Vagina (tissue), 2 donors: ENCODE measurements at places on chromosomes 4 and X. TPM values are rescaled to one million over a fixed set of nuclear protein-coding genes. Genes with fewer than 3 reads are reported as not detected.
A peak's percentile ranks its signal among the peaks of the same experiment; 100 is the strongest.

The SPATA18 gene
- total RNA-seq: 15.2 TPM

- no peak for DNase-seq
- H3K36me3 ChIP-seq: no peaks in the 10 kb centered on the region
- H3K27ac ChIP-seq: no peak overlapping the region
- H3K4me1 ChIP-seq: no peaks in the 10 kb centered on the region
- no peak overlapping the region for H3K4me3 ChIP-seq
- H3K27me3 ChIP-seq: no peaks in the 10 kb centered on the region
Observed at GRCh38 chr4:53752124-53752523, 160.8 kb upstream of the LNX1 start.

- H3K4me3 ChIP-seq: no peak overlapping the region
- no peaks in the 10 kb centered on the region for H3K36me3 ChIP-seq
- DNase-seq: no peak
Observed at GRCh38 chr4:70651864-70652506, 14.3 kb downstream of the JCHAIN start.

DNA sequence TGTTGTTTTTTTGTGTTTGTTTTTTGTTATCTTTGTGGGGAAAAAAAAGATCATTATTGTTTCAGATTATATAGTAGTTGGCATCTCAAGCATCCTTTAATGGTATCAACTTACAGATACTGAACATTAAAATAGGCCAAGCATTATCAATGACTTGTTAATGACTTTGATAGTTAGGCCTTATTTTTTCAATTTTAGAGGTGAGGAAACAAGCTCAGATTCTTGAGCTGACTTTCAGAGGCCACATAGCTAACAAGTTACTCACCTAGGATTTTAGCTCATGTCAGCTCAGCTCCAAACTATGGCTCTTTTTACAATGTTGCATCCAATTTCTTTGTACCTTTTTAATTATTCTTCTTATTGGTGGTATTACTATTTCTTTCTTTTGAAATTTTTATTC, 471 bp upstream of the PLAC8 start:
- H3K4me1 ChIP-seq: no peaks in the 10 kb centered on the region
- no peak overlapping the region for H3K27ac ChIP-seq
- no peaks in the 10 kb centered on the region for H3K27me3 ChIP-seq
- no peak overlapping the region for H3K4me3 ChIP-seq

The SULT1E1 gene
- total RNA-seq: 114 TPM

GRCh38 chrX:20116577-20117240, at the start of gene MAP7D2:
MAP7D2 (minus strand) TSS chrX:20116907; CDS start chrX:20116879, 28 bp downstream.
- H3K4me3 ChIP-seq: peak within 1 kb of the TSS; percentile 20
- DNase-seq: no peak
- H3K27ac ChIP-seq: no peak within 1 kb of the TSS

DNA sequence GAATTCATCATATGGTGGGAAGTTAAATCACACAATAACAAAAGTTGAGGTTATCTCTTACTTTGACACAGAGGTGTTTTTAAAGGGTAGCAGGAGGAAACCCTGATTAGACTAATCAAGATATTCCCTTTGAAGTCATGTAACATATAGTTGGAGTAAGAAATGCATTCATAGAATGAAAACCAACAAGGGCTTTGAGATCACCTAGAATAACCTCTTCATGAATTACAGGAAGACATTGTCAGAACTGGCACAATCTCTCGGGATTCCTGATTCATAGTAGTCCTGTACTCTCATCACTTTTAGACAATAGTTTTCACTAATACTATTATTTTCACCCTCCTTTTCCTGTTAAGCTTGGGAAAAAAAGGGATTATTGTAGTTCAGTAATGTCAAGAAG, 170.2 kb downstream of the PPP3CA start:
- H3K4me1 ChIP-seq: peaks cover 32% of the 10 kb centered on the region
- H3K4me3 ChIP-seq: no peak overlapping the region
- H3K27ac ChIP-seq: no peak overlapping the region
- no peak for DNase-seq
- no peaks in the 10 kb centered on the region for H3K36me3 ChIP-seq

The DBET gene
- not detected for total RNA-seq

The MAP7D2 gene
- 0.98 TPM for total RNA-seq

The NAP1L3 gene
- 3.2 TPM for total RNA-seq

DNA sequence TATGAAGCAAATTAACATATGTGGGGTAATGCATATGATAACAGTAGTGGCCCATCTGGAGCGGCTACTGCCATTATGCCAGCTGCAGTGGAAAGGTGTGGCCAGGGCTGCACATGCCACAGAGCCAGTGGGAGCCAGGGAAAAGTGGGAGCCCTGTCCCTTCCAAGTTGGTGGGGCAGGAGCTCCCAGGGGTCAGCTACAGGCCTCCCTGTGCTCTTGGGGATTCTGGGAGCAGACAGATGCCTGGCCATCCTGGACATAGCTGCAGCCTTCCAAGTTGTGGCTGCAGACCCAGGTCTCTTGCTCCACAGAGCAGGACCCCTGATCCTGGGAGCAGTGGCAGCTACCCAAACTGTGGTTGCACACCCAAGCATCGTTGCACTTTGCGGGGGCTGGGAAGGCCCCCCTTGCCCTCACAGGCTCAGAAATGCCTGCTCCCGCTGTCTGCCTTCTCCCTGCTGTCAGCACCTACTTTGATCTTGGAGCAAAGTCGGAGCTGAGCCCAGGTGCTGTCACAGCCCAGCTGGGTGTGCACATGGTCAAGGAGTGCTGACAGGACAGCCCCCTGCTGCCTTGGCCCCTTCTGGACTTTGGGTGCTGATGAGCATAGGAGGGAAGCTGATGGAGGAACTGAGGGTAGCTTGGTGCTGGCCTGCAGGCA, 67.8 kb downstream of the NAA11 start:
- no peaks in the 10 kb centered on the region for H3K36me3 ChIP-seq
- no peak for DNase-seq
- H3K27me3 ChIP-seq: no peaks in the 10 kb centered on the region
- no peak overlapping the region for H3K4me3 ChIP-seq
- H3K4me1 ChIP-seq: no peaks in the 10 kb centered on the region

DNA sequence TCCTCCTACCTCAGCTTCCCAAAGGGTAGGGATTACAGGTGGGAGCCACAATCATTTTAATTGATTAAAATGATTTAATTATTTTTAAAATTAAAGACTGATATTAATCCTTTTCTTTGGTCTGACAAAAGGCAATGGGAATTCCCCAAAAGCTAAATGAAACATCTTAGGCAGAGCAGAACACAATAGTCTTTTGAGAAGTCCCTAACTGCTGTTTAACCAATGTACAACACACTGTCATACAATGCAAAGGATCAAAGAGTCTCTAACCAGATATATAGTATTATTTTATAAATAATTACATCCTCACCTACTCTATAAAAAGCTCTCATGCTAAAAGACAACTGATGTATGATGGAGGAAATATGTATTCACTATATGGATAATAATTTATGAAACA, 47.0 kb downstream of the THAP9 start:
- no peaks in the 10 kb centered on the region for H3K36me3 ChIP-seq
- no peak overlapping the region for H3K27ac ChIP-seq
- no peak overlapping the region for H3K4me3 ChIP-seq
- no peak for DNase-seq

The RAP2C gene
- total RNA-seq: 11.8 TPM

The HTN3 gene
- not detected for total RNA-seq

The XK gene
- total RNA-seq: 2.0 TPM

The PAGE4 gene
- not detected for total RNA-seq

DNA sequence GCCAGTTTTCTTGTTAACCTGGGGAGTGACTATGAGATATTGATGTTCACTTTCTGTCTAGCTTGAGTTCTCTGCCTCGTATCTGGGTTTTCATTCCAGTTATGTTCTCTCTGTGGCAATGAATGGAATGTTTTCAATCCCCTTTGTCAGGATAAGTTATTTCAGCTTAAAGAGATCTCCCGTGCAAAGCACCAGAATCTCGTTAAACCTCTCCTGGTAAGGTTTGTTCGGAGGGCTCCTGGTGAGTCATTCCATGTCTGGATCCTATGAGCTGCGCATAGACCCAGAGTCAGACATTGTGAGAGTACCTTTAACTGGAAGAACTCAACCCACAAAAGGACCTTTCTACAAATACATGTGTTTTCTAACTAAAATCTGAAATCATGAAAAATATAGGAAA, 51.0 kb downstream of the KDR start:
- no peak overlapping the region for H3K4me3 ChIP-seq
- no peaks in the 10 kb centered on the region for H3K36me3 ChIP-seq
- no peak overlapping the region for H3K27ac ChIP-seq
- H3K27me3 ChIP-seq: no peaks in the 10 kb centered on the region
- no peaks in the 10 kb centered on the region for H3K4me1 ChIP-seq

The PNMA5 gene
- not detected for total RNA-seq

- H3K36me3 ChIP-seq: no peaks in the 10 kb centered on the region
- H3K27ac ChIP-seq: no peak overlapping the region
- no peak overlapping the region for H3K4me3 ChIP-seq
Observed at GRCh38 chrX:49673394-49673793, 22.4 kb downstream of the PAGE1 start.

DNA sequence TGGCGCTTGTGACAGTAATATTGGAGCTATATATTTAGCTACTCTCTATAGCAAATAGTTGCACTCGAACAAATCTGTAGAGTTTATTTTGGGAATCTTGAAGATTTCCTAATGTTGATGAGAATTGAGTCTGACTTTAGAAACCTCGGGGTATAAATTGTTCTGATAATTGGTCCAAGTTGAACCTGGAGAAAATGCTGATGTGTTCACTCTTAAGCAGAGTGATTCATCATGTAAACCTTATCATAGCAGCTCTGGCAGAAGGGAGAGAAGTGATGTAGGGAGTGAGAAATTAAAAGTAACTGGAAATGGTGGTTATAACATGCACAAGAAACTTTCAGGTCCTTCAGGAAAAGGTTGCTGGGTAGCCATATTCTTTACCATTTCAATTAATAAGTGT, 16.4 kb upstream of the SLC4A4 start:
- no peaks in the 10 kb centered on the region for H3K36me3 ChIP-seq
- DNase-seq: no peak
- no peaks in the 10 kb centered on the region for H3K27me3 ChIP-seq
- no peaks in the 10 kb centered on the region for H3K4me1 ChIP-seq
- H3K4me3 ChIP-seq: no peak overlapping the region
- H3K27ac ChIP-seq: no peak overlapping the region

- H3K4me3 ChIP-seq: no peak overlapping the region
- H3K27ac ChIP-seq: peak overlapping the region; percentile 18
- H3K36me3 ChIP-seq: no peaks in the 10 kb centered on the region
- peaks cover 15% of the 10 kb centered on the region for H3K4me1 ChIP-seq
Observed at GRCh38 chr4:168569931-168570276, 73.1 kb downstream of the PALLD start.

The CITED1 gene
- 2.7 TPM for total RNA-seq

- peak overlapping the region; percentile 29 for H3K4me3 ChIP-seq
- peaks cover 7% of the 10 kb centered on the region for H3K4me1 ChIP-seq
- H3K27me3 ChIP-seq: no peaks in the 10 kb centered on the region
- DNase-seq: no peak
- no peaks in the 10 kb centered on the region for H3K36me3 ChIP-seq
Observed at GRCh38 chr4:5839751-5840674, 52.9 kb downstream of the CRMP1 start.

The SEPTIN11 gene
- 111 TPM for total RNA-seq
